ENCODE measurements at places on chromosomes 2 and 18.
A peak's percentile ranks its signal among the peaks of the same experiment; 100 is the strongest.

DNA sequence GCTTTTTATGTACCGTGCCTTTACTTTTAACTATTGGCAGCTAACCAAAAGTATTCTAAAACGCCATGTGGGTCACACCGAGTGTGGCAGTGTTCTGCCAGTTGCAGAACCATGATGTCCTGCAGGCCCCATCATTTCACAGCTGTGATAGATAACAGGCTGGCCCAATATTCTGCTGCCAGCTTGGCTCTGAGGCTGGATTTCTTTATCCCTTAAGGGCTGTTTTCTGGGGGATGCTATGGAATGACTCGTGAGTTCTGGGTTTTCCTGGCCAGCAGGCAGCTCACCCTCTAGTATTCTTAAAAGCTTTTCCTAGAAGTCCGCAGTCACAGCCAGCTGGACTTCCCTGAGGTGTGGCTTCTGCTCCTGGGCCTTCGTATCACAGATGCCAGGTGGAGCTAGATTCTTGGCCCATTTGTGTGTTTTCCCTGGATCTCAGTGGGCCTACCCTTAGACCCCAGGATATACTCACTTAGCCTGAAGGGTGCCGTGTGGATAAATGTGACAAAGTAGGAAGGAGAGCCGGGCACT lies 41.0 kb downstream of the FHOD3 start:
- no peak for DNase-seq

GRCh38 chr2:182165202-182165601 lies 179.5 kb downstream of the PPP1R1C start:
- DNase-seq = no peak

GRCh38 chr2:241620419-241620769 lies 16.6 kb downstream of the THAP4 start:
- peak; percentile 54 for DNase-seq

DNA sequence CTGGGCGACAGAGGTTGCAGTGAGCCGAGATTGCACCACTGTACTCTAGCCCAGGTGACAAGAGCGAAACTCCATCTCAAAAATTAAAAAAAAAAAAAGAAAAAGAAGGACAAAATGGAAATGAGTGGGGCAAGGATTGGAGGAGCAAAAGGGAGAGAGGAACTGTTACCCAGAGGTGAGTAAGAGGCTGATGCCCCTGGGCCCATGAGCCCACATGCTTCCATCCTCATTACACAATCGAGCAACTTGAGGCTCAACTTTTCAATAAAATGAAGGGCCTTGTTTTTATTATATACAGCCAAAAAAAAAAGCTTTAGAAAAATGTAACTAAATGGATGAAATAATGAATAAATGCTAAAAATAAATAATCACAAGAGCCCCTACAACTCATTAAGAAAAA lies 91.7 kb upstream of the YWHAQ start:
- DNase-seq = peak; percentile 22

DNA sequence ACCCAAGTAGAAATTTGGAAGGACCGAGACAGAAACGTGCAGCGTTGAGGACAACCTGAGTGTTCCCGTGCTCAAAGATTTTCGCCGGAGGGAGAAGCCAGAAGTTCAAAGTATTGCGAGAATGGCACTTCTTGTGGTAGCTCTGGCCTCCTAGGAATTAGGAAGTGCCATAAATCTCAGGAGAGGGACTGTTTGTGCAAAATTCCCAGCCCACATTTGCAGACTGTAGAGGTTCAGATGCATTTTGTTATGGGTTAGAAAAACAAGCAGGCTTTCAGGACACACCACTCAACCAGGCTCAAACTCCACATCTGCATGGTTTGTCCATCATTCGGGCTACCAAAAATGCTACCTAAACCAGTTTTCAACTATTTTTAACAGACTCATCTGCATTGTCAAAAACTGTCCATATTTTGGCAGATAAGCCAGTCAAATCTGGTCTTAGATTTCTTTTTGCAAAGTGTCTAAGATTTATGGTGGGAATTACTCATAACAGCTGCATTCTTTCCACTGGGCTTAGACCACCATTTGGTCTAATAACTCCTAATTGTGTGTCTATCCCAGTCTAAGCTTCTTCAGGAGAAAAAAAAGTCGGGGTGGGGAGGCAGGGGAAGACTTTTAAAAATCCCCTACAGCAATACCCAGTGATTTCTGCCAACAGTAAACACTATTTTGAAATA lies 422.9 kb downstream of the ARHGAP15 start:
- no peak for DNase-seq

DNA sequence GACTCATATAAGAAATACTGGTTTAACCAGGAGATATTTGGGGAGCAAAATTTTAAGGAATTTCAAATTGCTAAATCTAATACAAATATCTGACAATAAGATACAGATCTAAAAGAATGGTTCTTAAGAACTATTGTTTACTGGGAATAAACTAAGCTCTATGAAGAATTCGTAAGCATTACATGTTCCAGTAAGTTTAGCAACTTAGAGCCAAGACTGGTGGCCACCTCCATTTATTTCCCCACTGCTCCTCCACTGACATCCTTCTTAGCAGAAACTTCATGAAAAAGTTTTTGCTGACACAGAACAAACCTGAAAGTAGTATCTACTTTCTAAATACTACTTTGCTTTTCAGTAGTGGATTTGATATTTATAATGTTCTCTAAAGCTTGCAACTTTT lies 83.0 kb downstream of the ACSL3 start:
- DNase-seq = no peak

DNA sequence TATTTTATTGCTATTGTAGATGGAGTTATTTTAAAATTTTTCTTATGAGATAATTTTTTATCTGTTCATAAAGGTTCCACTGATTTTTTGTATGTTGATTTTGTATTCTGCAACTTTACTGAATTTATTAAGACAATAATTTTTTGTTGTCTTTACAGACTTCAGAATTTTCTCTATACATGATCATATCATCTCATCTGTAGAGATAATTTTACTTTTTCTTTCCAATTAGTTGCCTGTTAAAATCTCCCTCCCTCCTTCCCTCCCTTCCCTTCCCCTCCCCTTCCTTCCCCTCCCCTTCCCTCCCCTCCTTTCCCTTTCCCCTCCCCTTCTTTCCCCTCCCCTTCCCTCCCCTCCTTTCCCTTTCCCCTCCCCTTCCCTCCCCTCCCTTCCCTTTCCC lies 378.1 kb downstream of the SOCS6 start:
- DNase-seq = no peak

Data from NB4 (cell line).